ENCODE measurements at places on chromosomes 6 and 20. TPM values are rescaled to one million over a fixed set of nuclear protein-coding genes. Genes with fewer than 3 reads are reported as not detected.

SNAP91 gene
- total RNA-seq = 0.43 TPM

SLC52A3 gene
- total RNA-seq = not detected

CCN6 gene
- not detected for total RNA-seq

MEI4 gene
- total RNA-seq = not detected

HDGFL1 gene
- not detected for total RNA-seq

DUSP15 gene
- 9.2 TPM for total RNA-seq

FRK gene
- 0.21 TPM for total RNA-seq

PPP2R5D gene
- 61.1 TPM for total RNA-seq

All from H4 (cell line).